SK-MEL-5 (cell line): ENCODE measurements at places on chromosomes 5 and 9.

DNA sequence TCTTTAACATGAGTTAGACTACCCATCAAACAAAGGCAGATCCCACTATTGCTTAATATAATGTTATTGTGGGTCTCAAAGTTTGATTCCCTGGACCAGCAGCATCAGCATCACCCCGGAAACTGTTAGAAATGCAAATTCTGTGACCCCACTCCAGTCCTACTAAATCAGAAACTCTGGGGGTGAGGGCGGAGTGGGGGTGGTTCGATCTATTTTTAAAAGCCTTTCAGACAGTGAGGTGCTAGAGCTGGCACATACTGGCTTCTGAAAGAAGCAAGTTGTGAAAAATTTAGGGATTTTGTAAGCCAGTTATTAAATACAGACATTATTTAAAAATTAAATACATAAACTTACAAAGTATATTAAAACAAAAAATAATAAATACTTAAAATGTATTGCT, 513.2 kb downstream of the NFIB start:
- no peak for DNase-seq

GRCh38 chr5:110753600-110753999, 14.8 kb downstream of the SLC25A46 start:
- DNase-seq, result no peak

DNA sequence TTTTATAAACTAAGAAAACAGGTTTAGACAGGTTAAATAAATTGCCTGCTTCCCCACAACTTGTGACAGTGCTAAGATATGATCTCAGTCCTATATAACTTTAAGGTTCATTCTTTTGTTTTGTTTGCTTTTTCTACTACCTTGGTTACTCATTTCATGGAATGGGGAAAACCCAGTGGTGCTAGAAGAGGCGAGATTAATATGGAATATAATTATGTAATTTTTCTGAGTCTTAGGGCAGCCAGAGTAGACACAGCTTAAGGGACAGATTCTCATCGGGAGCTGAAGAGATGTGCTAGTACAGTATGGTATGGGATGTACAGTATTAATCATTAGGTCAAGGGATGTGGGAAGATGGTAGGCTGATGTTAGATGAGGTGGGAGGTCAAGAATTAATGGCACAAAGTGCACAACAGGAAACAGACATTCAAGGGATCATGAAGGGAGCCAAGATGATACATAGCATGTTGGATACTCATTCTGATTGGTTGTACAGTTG, 6.2 kb downstream of the TRIM32 start:
- DNase-seq, result no peak

DNA sequence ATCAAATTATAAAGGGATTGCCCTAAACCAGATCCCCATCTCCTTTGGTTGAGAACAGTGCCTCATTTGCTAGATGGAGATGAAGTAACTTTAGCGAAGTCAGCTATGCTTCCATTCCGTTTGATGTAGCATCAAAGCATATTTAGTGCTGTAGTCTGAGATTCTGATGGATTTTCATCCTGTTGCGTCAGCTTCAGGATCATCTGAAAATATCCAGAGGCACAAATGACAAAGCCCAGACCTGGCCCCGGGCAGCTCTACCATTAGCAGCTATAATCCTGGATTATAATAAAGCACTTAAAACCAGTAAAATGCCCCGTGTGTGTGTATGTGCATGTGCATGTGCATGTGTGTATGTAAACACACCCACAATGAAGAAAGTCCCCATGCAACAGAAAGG, 44.7 kb downstream of the ERAP1 start:
- DNase-seq, result no peak

GRCh38 chr5:170636801-170637477, 133.1 kb downstream of the KCNIP1 start:
- no peak for DNase-seq

DNA sequence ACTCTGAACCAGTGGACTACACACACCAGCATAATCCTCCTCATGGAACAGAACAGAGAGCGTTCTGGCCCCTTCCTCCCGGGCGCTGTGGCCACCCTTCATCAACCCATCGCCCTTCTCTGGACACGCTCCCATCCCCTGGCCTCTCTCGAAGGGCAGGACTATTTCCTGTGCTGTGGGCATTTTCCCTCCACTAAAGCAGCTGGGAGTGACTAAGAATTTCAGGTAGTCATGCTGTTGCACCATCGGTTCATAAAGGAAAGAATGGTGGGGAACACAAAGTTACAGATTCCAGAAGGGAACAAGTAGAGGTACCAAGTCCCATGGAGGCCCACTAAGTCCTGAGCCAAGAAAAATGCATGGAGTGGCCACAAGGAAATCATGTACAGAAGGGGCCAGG, 68.6 kb downstream of the EPB41L4B start:
- DNase-seq, result no peak

DNA sequence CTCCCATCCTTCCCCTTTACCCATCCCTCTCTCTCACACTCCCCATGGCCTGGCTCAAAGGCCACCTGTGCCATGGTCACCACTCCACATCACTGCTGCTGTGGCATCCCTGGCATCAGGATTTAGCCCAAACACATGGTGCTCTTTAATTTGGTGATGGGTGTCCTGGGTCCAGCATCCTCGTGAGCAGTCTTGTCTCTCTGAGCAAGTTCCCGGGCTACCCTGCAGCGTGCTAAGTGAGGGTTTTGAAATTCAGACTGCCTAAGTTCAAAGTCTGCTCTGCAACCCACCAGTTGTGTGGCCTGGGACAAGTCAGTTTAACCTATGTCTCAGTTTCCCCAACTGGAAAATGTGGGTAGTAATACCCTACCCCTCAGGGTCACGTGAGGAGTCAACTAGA, 39.9 kb downstream of the WHRN start:
- DNase-seq, result no peak

- DNase-seq, result peak; percentile 23
Measured at GRCh38 chr9:120876842-120877240, at the start of gene PHF19. PHF19 (minus strand) TSS chr9:120877188; CDS start chr9:120874741, 2,447 bp downstream.

- DNase-seq, result no peak
Measured at GRCh38 chr5:2256691-2257280, 374.1 kb upstream of the IRX4 start.

DNA sequence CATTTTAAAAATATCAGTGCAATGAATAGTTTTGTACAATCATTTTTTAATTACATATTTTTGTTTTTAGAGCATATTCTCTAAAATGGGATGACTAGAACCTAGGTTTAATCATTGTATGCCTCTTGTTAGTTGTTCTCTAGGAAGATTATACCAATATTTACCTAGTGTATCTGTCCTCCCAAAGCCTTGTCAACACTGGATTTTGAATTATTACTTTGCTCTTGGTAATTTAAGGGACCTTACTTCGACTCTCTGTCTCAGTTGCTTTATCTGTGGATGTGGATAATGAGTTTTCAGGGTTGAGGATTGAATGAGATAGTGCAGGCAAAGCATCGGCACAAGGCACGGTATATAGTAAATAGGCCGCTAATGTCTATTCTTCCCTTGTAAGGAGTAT, 10.9 kb upstream of the PIP5K1B start:
- DNase-seq, result no peak

DNA sequence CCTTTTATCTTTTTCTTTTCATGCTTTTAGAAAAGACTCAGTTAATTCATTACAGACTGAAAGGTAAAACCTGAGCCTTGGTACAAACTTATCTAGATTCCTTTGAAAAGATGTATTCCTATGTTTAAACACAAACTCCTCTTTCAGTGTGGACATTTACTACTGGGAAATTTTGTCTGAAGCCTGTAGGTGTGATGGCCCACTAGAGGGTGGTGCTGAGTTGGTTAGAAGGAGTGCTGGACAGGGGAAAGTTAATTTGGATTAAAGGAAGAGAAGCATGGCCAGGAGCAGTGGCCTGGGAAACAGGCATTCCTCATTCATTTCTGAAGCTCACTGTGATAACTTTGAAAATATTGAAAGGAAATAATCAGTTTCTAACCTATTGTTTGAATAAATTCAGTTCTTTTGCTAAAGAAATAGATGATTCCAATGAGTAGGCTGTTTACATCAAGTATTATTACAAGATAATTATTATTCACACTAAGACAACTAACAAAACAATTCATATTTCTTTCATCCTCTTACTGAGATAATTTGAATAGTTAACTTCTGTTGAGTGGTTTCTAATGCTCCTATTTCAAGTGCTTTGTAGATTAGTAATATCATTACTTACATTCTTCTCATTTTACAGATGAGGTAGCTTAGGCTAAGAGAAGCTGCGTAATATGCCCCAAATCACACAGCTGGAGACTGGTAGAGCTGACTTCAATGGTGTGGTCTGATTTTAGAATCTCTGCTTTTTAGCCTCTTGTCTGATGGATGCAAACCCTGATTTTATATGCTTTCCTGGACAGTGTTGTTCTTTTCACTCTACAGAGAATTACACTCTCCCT, 150.9 kb downstream of the ADGRV1 start:
- peak; percentile 73 for DNase-seq

- no peak for DNase-seq
Measured at GRCh38 chr5:62649025-62649424, 70.4 kb downstream of the LRRC70 start.

GRCh38 chr9:121992571-121993212, 100.4 kb downstream of the TTLL11 start:
- peak; percentile 87 for DNase-seq

- DNase-seq, result peak; percentile 97
Measured at GRCh38 chr9:122159026-122159924, at the start of the genes MORN5 and NDUFA8. MORN5 (plus strand) TSS chr9:122159908; CDS start chr9:122159973, 65 bp downstream. NDUFA8 (minus strand) TSS chr9:122159779; CDS start chr9:122159677, 102 bp downstream.
